Peyer's patch (tissue), 4 donors: ENCODE measurements at places on chromosomes 4 and X.

DNA sequence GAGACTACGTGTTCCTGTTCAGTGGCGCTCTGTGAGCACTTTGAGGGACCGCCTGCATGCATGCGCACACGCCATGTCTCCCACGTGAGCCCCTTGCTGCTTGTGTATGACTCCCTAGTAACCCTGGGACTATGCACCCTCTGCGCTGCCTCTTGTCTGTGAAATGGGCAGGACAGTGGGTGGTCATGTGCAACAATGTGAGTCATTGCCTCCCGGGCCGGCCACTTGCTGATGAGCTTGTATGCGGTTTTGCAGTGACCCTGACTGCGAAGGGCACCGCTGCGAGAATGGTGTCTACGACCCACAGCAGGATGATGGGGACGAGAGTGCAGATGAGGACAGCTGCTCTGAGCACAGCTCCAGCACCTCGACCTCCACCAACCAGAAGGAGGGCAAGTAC, 61.4 kb downstream of the TNIP2 start:
- no peak for DNase-seq

DNA sequence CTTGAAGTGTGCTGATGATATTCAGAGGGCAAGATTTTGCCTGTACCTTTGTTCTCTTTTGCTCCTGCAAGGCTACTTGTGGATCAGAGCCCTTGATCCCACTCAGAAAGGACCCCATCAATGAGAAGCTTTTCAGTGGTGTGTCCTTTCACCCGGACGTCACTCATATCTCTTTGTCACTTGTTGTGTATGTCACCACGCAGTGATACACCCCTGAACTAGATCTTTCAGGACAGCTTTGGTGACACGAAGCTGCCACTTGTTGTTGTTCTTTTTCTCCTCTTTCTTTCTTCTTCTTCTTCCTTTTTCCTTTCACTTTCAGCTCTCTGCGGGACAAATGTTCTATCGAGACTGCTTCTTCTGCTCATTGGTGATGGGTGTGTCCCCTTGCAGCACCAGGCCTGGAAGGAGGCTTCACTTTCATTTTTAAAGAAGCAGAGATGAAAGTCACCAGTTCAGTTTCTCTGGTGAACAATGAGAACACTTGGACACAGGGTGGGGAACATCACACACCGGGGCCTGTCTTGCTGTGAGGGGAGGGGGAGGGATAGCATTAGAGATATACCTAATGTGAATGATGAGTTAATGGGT, 83.6 kb downstream of the NBDY start:
- DNase-seq = no peak

- no peak for DNase-seq
These were observed 46.2 kb downstream of the CASK start for GRCh38 chrX:41877167-41877566.

DNA sequence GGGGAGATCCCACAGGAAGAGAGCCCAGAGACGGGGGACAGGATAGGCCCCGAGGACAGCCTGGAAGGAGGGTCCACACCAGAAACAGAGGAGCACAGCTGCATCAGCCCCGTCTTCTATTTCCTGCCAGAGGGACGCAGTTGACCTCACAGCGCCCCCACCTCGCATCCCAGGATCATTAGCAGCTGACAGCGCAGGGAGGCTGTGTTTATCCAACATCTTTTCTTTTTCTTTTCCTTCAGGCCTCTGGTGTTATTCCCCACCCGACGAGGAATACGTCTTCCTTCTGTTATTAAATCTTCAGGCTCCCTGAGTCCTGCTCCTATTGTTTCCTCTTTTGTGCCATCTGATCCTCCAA, 75.4 kb downstream of the DCHS2 start:
- no peak for DNase-seq

GRCh38 chr4:103032574-103032973, 13.1 kb upstream of the SLC9B1 start:
- no peak for DNase-seq
